ENCODE measurements at places on chromosomes 16 and 17. TPM values are rescaled to one million over a fixed set of nuclear protein-coding genes. Genes with fewer than 3 reads are reported as not detected.

The DUS1L gene
- total RNA-seq = 126 TPM

The CCL5 gene
- total RNA-seq = not detected

The GDPD1 gene
- total RNA-seq = 13.4 TPM

The ADAD2 gene
- not detected for total RNA-seq

The CUEDC1 gene
- 73.7 TPM for total RNA-seq

DNA sequence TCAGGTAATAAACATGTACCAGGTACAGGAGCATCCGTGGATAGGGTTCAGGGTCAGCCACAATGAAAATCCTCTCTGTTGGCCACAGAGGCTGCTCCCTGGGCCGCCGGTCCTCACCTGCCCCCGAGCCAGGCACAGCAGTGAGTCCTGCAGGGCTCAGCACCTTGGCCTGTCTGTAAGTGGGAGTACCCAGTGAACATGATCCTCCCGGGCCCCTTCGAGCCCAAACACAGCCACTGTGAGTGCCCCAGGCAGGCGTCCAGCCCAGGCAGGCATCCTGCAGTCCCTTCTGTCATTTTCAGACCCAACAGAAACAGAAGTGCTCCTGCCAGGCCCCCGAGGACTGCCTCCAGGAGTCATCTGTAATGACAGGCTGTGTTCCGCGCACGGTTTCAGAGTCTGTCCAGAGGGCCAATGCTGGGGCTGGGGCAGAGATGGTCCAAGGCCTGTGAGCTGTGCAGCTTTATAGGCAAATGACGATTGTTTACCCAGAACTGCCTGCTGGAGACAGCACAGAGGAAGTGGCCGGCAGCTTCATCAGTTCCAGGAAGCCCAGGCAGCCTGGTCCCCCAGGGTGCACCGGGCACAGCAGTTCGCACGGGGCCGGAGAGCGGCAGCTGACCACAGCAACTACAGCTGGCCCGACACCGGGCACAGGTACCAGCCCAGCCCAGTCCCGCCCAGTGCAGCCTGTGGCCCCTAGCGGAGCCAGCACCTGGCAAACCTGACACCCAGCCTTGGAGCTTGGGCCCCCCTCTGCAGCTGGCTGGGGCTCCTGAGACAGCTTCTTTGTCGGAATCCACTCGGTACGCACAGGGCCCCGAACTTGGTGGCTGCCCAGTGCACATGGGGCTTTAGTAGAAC lies 13.2 kb downstream of the SLC7A5 start:
- no peak for DNase-seq
- peaks cover 31% of the 10 kb centered on the region for H3K4me1 ChIP-seq
- H3K4me3 ChIP-seq = no peak overlapping the region
- H3K36me3 ChIP-seq = no peaks in the 10 kb centered on the region
- H3K27me3 ChIP-seq = peaks cover 4% of the 10 kb centered on the region

DNA sequence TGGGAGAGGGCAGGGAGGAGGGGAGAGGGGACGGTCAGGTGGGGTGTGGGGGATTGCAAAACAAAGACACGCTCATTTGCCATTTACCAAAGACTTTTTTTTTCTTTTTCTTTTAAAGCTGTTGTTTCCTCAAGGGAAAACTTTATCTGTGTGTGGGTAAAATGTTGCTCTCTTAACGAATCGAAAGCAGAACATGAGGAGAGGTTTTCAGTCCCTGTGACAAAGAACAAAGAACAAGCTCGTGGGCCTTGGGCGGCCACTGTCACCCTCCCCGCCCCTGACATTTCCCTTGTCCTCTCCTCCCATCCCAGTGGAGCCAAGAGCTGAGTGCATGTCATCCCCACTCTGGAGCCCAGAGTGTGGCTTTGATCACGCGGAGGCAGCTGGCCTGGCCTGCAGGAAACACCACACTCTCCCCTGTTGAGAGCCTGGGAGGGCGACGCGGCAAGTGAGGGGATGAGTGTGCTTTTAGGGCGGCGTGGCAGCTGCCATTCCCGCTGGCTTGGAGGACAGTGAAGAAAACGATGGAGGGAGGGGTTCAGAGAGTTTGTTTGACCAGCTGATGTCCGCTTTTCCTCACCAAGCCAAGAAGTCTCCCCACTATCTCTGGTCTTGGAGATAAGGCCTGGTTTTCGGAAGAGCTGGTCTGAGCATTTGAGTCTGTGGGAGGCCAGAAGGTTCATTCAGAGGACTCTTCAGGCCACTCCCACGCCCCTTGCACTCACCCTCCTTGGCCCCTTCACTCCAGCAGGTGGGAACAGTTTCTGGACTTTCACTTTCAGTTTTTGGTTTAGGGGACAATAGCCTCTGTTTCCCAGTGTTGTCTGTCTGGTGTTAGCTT lies 11.4 kb downstream of the CCR7 start:
- DNase-seq = no peak
- H3K36me3 ChIP-seq = no peaks in the 10 kb centered on the region
- H3K27me3 ChIP-seq = no peaks in the 10 kb centered on the region
- peaks cover 34% of the 10 kb centered on the region for H3K4me1 ChIP-seq
- H3K4me3 ChIP-seq = no peak overlapping the region
- H3K27ac ChIP-seq = peak overlapping the region; percentile 50

- no peaks in the 10 kb centered on the region for H3K27me3 ChIP-seq
- H3K4me3 ChIP-seq = no peak overlapping the region
- peaks cover 9% of the 10 kb centered on the region for H3K4me1 ChIP-seq
- H3K36me3 ChIP-seq = no peaks in the 10 kb centered on the region
Measured at GRCh38 chr17:67672592-67673335, 45.0 kb upstream of the NOL11 start.

- H3K27ac ChIP-seq = peak overlapping the region; percentile 97
- peaks cover 66% of the 10 kb centered on the region for H3K4me1 ChIP-seq
- peaks cover 5% of the 10 kb centered on the region for H3K27me3 ChIP-seq
- H3K36me3 ChIP-seq = peaks cover 6% of the 10 kb centered on the region
- peak overlapping the region; percentile 84 for H3K4me3 ChIP-seq
Measured at GRCh38 chr17:66540131-66540781, 237.8 kb downstream of the PRKCA start.

GRCh38 chr17:69734656-69735055 lies 320.2 kb downstream of the MAP2K6 start:
- peaks cover 7% of the 10 kb centered on the region for H3K36me3 ChIP-seq
- no peak overlapping the region for H3K27ac ChIP-seq
